Daoy (cell line): ENCODE measurements at places on chromosomes 7 and 10.

- DNase-seq: no peak
These were observed 6.2 kb downstream of the CLRN3 start for GRCh38 chr10:127886371-127887051.

DNA sequence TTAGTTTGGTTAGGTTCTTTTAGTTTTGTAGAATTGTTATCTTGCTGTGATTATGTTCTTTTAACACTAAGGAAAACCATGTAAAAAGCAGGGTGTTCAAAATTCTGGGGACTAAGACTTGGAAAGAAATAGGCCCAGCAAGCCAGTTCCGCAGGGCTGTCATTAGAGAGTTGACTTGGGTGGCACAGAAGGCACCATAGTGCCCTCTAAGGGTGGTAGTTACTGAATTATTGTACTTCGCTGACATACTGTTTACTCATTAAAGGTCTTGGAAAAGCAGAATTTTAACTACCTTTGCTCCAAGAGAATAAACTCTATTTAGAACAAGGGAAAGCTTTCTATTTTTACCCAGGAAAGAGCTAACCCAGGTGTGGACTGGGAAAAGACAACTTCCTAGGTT is 86.5 kb downstream of the OTUD1 start:
- peak; percentile 20 for DNase-seq

GRCh38 chr10:121112579-121113384 is 261.6 kb downstream of the WDR11 start:
- no peak for DNase-seq

DNA sequence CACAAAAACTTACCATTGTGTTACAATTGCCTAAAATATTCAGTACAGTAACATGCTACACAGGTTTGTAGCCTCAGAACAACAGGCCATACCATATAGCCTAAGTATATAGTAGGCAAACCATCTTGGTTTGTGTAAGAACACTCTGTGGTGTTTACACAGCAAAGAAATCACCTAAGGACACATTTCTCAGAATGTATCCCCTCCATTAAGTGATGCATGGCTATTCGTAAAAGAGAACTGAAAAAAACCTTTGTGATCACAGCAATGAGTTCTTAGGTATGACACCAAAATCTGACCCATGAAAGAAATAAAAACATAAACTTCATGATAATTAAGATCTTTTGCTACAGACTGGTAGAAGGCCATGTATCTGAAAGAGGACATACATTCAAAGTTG is 121.5 kb downstream of the JMJD1C start:
- DNase-seq: no peak
